ENCODE measurements at places on chromosomes 1 and 21.

DNA sequence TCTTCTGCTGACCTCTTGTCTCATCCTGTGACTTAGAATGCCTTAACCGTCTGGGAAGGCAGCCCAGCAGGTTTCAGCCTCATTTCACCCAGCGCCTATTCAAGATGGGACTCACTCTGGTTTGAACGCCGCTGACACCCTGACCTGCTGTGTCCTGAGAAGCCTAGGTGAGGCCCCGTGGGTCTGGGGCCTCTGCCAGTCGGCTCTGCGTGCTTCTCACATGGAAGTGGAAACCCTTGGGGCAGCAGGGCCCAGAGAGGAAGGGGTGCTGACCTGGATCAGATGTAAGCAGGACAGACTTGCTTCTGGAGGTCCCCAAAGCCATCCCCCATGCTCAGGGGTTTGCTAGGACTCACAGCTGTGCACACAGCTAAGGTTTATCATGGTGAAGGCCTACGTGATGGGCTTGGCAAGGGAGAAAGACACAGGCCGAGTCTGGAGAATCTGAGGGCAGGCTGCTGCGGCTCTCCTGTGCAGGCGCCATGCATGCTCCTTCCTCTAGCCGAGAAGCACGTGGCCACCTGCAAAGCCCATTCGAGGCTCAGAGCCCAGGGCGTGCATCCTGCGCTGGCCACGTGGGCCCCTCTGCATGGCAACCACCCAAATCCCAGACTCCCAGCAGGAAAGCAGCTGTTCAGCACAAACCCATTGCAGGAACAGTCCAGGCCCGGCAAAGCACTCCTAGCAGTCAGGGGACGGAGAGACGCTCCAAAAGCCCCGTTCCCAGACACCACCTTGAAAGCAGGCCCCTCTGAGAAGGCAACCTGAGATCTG lies 3.8 kb downstream of the TRPM2 start:
- no peak for DNase-seq

DNA sequence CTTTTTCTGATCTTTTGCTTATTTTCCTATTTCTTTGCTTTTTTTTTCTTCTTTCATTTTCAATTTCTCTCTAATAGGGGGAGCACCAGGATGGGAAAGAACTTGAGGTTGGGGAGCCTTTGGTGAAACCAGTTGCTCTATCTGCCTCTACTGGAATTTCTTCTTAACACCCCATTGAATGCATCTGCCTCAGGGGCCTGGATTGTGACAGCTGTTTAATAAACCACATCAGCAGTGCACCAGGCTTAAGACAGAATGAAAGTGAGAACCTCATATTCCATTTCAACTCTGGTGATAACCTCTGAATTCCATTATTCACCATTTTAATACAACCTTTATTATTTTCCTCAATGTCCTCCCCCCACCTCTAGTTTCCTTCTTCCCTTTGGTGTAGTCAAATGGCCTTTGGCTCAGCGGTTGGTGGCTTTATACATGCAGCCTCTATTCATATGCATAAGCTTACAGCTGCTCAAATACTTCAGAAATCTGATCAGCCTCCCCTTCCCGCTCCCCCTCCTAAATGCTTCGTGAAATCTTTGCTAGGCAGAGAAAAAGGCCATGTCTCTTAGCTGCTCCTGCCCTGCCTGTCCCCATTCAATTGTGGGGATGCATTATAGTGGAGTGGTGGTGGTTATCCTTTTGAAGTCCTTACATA lies 537.3 kb upstream of the PLXNA2 start:
- no peak for DNase-seq

DNA sequence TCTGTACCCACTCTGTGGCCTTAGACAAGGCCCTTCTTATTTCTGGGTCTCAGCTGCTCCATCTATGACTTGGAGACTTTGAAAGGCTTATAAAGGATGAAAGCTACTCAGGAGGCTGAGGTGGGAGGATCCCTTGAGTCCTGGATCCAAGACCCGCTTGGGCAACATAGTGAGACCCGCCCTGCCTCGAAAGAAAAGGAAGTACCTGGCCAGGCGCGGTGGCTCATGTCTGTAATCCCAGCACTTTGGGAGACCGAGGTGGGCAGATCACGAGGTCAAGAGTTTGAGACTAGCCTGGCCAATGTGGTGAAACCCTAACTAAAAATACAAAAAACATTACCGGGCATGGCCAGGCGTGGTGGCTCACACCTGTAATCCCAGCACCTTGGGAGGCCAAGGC lies 13.4 kb downstream of the ID3 start:
- no peak for DNase-seq

- DNase-seq, result no peak
These were observed 50.9 kb upstream of the SCYL3 start for GRCh38 chr1:169944621-169945020.

DNA sequence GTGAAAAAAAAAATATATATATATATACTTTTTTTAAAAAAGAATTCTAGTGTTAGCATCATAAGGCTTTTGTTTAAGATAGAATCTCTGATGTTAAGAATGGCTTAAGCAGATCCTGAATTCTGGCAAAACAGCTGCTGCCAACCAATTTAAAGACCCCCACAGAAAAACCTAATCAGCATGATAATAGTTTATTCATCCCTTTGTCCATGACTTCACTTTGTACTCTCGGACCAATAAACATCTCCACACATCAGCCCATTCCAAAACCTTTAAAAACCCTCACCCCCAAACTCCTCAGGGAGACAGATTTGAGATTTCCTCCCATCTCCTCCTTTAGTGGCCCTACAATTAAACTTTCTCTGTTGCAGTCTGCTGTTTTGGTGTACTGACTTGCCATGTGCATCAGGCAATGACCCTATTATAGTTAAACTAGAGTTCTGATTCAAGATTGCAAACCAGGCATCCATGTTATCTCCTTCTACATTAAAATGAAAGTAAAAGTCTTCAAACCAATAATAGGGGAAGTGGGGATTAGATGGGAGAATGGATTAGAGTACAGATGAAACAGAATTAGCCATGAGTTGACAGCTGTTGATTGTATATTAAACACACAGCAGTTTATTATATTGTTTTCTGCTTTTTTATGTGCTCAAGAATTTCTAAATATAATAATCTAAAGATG lies 9.8 kb upstream of the PHTF1 start:
- no peak for DNase-seq

GRCh38 chr1:154869351-154870114 lies 548 bp downstream of the KCNN3 start:
- no peak for DNase-seq

- DNase-seq, result no peak
These were observed 3.0 kb downstream of the TIAM1 start for GRCh38 chr21:31340942-31341487.

DNA sequence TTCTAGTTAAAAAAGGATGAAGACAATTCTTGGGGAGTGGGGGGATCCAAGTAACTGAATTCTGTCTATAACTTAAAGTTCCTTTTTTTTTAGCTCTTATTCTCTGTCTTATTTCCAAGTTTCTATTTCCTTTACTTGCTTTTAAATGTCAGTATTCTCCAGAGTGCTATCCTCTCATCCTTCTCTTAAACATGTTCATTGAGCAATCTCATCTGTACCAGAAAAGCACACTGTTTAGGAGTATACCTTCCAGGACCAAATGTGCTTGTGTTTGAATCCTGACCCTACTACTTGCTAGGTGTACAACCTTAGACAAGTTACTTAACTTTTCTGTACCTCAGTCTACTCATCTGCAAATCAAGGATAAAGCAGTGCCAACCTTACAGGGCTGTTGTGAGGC lies 50.1 kb downstream of the AKT3 start:
- no peak for DNase-seq

DNA sequence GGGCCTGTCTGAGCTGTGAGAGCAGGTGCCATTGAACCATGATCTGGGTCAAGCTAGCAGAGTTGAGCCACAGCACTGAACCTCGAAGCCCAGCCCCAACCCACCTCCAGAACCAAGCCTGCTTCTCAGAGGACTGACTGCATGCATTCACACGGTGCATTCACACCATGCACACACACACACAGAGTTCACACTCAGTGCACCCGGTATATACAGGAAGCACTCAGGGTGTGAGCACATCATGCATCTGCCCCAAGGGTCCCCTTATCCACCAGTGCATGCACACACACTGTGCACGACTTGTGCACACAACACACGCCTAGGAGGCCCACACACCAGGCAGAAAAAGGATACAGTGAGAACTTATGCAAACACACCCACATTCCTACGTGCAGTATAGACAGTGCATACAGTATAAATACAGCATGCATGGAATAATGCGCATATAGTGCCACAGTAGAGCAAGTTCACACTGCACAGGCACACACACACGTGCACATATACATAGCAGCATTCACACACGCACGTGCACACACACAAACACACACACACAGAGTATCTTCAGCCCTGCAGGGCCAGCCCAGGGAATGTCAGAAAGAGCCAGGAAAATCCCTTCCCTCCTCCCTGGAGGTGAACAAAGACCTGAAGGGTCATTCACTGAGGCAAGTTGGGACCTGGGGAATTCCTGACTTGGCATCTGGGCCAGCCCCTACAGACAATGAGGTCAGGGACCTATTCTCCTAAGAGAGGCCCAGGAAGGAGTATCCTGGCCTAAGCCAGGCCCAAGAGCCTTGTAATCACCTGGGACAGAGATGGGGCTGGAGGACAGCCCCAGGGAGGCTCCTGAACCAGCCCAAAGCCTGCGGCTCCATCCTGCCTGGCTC lies 42.1 kb downstream of the CAMK2N1 start:
- DNase-seq, result no peak

- no peak for DNase-seq
These were observed 690.4 kb downstream of the USP25 start for GRCh38 chr21:16420031-16420724.

DNA sequence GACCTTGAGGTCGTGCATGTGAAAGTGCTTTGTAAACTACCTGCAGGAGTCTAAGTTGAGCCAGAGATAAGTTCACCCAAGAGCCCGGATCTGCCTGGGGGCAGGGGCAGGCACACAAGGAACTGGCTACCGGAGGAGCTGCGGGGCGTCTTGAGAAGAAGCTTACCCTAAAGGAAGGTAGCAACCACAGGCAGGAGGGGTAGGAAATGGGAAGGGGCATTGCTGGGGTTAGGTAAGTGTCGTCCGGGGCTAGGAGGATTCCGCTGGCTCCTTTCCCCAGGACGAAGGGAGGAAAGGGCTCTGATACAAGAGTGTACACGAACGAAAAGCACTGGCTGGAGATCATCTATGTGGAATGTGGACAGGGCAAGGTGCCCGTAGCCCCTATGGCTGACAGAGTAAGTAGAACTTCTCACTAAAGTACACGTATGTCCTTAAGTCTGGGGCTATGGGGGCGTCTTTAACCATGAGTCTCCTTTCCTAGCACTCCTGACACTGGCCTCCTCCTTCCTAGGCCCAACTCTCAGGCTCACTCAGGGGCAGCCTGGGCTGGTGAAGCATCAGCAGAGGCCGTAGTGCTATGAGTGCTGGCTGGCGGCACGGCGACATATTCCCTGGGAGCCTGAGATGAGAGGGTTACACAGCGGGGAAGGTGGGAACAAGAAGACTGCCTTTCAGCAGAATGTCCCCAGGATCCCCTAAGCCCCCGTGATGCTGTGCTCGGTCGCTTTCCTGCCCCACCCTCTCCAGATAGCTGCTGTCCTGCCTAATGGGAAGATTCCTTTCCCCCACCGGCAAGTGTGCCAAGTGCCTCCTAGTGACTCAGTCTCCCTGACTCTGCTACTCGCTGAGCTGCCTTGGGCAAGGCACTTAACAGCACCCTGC lies 9.1 kb upstream of the GALNT2 start:
- DNase-seq, result no peak

DNA sequence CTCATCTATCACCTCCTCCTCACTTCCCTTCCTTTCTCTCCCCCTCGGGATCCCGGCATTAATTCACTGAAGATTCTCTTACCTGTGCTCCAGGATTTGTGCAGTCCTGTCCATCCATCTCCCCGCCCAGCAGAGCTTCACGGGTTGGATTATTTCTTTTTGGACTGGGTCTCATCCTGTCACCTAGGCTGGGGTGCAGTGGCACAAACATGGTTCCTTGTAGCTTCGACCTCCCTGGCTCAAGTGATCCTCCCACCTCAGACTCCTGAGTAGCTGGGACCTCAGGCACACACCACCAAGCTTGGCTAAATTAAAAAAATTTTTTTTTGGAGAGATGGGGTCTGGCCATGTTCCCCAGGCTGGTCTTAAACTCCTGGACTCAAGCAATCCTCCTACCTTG lies 12.3 kb upstream of the CSF3R start:
- no peak for DNase-seq

DNA sequence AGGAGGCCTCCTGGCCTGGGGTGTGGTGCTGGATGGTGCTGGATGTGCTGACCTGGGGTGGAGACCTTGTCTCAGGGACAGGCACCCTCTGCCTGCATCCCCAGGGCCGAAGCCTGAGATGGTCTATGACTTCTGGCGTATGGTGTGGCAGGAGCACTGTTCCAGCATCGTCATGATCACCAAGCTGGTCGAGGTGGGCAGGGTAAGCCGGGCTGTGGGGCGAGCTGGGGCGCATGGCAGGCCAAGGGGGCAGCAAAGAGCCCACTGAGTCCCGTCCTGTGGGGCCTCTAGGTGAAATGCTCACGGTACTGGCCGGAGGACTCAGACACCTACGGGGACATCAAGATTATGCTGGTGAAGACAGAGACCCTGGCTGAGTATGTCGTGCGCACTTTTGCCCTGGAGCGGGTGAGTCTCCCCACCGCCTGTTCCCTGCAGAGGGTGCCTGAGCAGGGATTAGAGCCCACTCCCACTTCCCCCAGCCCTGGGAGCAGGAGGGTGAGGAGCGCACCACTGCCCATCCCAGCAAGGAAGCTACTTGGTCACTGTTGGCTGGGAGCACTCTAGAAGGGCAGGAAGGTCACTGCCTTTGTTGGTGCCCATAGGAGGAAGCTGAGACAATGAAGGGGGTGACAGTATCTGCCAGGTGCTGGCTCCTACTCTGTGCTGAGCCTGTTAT lies 75.2 kb downstream of the PTPRU start:
- DNase-seq, result no peak

- no peak for DNase-seq
These were observed 16.1 kb upstream of the NTNG1 start for GRCh38 chr1:107124694-107125093.

Measured in naive B cell (primary cell).